ENCODE measurements at places on chromosomes 4 and X.

GRCh38 chr4:155807021-155807420, 48.2 kb downstream of the GUCY1B1 start:
- no peak for DNase-seq

GRCh38 chr4:78059524-78059889, 2.4 kb downstream of the FRAS1 start:
- peak; percentile 70 for DNase-seq

- DNase-seq: no peak
These were observed 671.6 kb upstream of the SLIT2 start for GRCh38 chr4:19580095-19580494.

DNA sequence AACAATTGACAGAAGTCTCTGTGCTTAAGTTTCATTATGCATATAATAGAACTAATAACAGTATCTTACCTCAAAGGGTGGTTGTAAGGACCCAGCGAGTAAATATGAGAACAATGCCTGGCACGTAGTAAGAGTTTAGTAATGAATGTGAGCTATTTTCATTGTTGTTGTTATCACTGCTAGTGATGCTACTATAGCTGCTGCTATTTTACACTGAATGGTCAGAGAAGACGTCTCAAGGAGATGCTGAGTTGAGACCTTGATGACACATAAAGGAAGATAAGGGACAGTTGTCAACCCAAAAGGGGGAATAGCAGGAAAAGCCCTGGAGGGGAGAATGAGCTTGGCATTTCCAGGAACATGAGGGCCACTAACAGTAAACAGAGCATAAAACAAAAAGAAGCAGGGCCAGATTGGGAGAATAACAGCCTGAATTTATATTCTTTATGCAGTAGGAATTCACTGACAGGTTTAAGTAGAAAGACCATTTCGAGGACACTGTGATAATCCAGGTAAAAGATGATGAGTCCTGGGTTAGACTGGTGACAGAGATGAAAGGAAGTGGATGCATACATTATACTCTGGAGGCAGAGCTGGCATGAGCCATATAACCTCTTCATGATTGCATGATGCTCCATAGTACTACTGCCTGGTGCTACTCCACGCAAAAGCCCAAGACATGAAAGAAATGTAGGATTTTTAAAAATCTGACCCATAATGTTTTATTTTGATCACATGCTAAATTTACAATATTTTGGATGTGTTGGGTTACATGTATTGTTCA, 23.1 kb downstream of the ATP8A1 start:
- DNase-seq: no peak

GRCh38 chr4:76067652-76068286, 6.7 kb upstream of the ART3 start:
- peak; percentile 71 for DNase-seq

DNA sequence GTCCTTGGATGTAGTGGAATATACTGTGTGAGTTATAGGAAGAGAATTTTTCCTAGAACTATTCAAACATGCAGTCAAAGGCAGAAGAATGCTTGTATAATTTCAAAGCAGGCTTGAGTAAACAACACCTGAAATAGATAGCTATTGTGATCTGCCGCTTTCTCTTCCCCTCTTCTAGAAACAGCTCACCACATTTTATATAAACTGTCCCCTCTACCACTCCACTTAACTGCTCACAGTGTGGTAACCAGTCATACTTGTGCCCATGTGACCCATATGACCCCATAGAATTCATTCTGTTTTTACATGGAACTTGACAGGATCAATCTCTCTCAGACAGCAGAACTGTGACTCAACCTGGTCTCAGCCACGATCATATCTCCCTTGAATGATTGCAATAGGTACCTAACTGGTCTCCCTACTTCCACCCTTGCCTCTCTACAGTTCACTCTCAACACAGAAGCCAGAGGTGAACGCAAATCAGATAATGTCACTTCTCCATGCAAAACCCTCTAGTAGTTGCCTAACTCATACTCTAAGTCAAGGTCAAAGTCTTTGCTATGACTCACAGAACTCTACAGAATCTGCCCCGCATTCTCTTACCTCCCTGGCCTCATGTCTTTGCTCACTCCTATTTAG, 85.6 kb upstream of the EFHC2 start:
- DNase-seq: no peak

DNA sequence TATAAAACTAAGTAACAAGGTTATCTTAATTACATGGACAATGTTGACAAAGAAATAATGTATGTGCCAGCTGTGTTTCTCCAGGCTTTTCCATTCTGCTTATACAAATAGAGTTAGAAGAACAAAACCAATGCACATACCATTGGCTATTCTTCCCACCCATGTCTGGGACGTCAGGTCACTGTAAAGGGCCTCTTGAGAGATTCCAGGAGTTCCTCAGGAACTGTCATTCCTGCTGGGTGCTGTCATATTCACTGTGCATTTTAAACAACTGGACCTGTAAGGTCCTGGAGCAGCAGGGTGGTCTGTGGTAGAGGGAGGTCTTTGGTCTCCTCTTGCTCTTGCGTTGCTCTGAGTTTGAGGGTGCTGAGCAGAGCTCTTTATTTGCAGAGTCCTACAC, 74.6 kb upstream of the AP1S2 start:
- DNase-seq: no peak

Data from SK-N-SH (cell line).